Activated CD4-positive, alpha-beta T cell treated with anti-CD3 and anti-CD28 coated beads, Interleukin-2, Interleukin-6, amounts not matched to agents 100 ng/mL and 50 ng/mL, durations not matched to agents 16 hours and 8 hours (primary cell): ENCODE measurements at places on chromosomes 1 and 21.

- peak; percentile 13 for DNase-seq
These were observed 46.5 kb upstream of the NUF2 start for GRCh38 chr1:163275222-163275621.

DNA sequence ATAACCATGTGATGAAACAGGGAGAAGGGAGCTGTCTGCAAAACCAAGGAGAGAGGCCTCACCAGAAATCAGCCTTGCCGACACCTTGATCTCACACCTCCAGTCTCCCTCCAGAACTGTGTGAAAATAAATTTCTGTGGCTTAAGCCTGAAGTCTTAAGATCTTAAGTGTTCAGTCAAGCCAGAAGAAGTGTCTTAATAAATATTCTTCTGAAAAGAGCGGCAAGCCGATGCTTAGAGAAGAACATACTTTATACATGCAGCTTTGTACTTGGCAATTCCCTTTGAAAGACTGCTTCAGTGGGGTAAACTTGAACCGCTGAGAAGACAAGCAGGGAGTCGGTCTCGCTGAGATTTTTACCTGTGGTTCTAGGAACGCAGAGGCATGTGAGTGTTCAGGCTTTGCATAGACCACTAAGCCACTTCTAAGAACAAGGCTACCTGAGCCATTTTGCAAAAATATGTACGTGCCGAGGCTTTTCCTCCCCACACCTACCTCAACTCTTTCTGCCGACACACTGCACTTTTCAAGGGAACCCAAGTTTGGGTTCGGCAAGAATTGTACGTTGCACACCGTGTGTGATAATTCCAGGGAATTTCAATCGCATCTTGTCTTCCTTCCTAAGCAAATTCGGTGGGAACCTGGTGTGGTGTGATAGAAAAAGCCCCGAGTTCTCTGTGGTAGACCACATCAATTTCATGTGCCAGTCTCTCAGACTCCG is 3.4 kb downstream of the RUNX1 start:
- peak; percentile 65 for DNase-seq

DNA sequence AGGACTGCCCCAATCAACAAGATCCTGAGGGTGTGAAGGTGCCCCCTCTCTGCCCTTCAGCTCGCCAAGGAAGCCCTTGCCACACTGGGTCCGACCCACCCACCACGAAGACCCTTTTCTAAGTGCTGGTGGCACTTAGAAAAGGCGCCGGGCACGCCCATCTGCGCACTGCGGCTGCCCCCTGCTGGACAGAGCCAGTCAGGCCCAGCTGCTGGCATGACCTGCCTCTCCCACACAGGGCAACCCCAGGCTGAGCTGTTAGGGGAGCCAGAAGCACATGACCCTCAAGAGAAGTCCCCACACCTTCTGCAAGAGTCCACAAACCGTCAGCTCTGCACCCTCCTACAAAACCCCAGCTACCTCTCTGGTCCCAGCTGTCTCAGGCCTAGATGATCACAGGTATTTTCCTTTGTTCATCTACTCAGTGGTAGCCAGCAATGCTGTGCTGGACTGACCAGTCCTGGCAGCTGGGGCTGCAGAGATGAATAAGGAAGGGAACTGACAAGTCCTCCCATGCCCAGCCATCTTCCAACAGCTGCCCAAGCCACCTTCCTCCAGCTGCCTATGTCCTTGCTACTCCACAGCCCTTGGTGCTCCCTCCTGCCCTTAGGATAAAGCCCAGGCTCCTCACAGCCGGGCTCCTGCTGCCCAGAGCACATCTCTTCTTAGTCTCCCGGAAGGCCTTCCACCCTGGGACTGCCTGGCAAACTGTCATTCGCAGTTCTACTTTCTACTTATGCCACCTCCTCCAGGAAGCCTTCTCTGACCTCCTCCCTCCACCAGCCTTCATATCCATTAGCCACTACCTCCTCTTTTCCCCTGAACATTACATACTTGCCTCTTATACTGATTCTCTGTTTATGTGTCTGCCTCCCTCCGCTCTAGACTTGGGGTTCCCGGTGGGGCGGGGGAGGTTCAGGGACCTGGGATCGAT is 39.8 kb upstream of the ZC3H12A start:
- DNase-seq: peak; percentile 79

DNA sequence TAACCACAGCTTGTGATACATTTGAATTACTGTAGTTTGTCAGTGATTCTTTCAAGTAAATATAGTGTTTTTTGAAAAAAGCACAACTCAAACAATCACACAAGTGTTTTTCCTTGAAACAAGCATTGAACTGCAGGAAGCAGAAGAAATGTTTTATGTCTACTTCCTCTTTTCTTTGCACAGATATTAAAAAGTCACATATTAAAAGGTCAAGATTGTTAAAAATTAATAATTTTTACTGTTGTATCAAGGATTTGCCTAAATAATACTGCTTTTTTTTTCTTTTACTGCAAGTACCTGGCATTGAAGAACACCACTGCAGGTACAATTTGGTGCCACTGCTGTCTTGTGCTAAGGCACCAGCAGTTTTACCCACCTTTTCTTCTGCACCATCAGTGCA is 214.2 kb upstream of the C1orf105 start:
- no peak for DNase-seq

DNA sequence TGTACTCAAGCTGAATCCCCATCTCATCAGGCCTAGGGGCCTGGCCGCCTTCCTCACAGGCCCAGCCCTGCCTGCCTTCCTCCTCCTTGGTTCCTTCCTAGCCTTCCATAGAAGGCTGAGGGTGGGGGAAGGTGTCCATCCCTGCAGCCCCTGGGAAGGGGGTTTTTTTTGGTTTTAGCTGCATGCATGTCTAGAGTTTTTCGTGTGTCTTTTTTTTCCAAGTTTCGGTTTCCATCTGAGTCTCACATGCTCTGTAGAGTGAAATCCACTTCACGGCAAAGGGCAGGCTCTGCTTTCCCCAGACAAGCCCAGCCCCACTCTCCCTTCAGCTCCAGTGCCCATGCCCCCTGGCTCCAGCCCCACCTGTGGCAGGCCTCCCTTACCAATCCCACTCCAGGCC is 32.1 kb downstream of the GRHL3 start:
- peak; percentile 65 for DNase-seq

DNA sequence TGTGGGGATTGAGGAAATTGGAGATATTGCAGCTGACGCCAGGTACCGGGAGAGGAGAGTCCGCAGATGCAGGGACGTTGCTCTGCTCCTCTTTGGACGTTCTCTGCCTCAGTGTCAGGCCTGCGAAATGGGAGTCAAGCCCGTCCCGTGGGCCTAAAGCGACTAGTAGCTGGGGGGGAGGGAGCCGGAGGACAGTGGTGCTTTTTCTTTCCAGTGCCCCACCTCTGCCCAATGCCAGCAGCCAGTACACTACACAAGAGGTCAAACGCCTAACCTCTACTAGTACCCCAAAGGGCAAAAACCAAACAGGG is 413.6 kb upstream of the ESRRG start:
- no peak for DNase-seq

DNA sequence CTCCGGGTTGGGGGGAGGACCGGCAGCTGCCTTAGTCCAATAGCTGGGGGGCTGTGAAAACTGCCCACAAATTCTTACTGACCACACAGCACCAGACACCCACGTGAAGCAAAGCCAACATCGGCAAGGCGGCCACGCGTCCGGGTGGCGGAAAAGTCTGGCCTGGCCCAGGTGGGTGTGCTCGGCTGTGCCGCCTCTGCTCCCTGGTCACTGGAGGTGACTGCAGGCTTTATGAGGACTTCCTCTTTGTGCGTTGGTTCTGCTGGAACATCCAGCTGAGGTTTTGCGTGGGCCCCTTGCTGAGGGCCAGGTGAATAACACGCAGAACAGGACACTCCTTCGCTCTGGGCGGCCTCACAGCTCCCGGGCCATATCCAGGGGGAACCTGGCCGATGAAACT is 35.4 kb downstream of the FAAP20 start:
- DNase-seq: no peak

DNA sequence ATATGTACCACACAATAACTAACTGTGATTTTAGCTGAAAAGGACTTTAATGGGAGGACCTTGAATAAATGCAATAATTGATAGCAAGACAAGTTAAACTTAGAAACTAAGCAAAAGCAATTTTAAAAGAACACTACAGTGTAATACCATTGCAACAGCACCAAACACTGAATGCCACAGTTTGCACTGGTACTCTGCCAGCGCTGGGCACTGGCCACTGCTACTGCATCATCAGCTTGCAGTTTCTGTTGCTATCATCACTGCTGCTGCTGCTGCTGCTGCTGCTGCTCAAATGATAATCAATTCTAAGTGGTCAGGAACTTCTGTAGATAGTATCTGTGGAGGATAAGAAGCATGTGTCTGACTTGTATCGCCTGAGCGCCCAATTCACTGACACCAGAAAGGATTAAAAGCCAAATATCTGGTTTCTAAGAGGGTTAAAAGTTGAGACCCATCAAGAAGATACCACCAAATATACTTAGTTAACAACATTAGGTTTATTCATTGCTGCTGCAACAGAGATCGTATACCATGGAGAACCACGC is 306.9 kb downstream of the LRRC40 start:
- DNase-seq: no peak
